Activated T-cell treated with anti-CD3 and anti-CD28 coated beads, Interleukin-2, amount 50 U/mL, for 1 hour (primary cell): ENCODE measurements at places on chromosomes 2 and 18.

- DNase-seq = no peak
These were observed 26.9 kb downstream of the GCG start for GRCh38 chr2:162125138-162125537.

- DNase-seq = no peak
These were observed 44.7 kb downstream of the ITSN2 start for GRCh38 chr2:24315669-24316068.

DNA sequence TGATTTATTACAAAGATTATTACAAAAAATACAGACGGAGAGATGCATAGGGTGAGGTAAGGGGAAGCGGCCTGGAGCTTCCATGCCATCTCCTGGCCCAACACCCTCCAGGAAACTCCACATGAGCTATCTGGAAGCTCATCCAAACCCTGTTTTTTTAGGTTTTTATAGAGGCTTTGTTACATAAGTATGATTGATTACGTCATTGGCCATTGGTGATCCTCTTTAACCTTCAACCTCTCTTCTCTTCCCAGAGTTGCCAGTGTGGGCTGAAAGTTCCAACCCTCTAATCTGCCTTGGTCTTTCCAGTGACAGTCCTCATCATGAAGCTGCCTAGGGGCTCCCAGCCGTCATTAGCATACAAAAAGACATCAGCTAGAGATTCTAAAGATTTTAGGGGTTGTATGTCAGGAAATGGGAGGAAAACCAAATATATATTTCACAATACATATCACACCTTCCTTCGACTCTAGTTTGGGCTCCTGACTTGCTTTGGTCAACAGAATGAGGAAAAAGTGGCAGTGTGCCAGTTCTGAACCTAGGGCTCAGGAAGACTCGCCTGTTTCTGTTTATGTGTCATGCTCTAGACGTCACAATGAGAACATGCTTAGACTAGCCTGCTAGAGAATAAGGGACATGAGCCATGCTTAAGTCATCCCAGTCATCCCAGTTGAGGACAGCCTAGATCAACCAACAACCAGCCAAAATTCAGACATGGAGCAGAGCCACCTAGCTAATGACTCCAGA is 54.1 kb downstream of the ETAA1 start:
- DNase-seq = no peak

- DNase-seq = no peak
These were observed 12.8 kb upstream of the CCDC85A start for GRCh38 chr2:56170988-56171387.

GRCh38 chr18:51044928-51045585 is 15.0 kb downstream of the SMAD4 start:
- DNase-seq = no peak

DNA sequence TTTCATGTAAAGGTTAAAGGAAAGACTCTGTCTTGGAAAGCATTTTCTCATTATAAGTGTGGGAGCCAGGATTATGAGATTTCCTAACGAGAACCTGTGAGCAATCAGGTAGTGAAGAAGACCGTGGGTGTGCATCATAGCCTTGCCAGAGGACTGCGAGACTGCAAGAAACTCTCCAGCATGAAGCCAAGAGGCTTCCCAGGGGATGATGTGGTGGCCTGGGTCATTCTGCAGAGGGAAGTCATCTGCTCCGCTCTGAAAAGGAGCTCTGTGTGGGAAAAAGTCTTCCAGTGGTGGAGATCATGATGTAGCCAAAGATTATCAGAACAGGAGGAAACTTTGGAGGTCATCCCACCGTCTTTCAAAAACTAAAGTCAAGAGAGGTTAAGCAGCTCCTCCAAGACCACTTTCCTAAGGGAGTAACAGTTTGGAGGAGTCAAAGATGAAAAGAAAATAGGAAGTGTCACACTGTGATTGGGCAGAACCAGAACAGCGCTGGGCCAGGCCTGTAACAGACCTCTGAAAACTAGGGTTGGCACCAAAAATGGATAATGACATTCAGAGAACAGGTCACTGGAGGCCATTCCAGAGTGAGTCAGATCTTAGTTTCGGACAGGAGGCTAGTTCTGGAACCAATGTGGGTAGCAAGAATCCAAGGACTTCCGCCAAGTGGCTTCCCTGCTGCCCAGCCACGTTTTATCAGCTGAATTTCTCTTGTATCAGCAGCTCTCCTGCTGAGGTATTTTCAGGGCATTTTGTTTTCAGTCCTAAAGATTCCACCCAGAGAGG is 113.0 kb downstream of the LRATD1 start:
- DNase-seq = no peak

GRCh38 chr2:127670055-127670956 is 5.0 kb downstream of the LIMS2 start:
- no peak for DNase-seq

GRCh38 chr2:230938098-230938497 is 13.1 kb upstream of the GPR55 start:
- no peak for DNase-seq

DNA sequence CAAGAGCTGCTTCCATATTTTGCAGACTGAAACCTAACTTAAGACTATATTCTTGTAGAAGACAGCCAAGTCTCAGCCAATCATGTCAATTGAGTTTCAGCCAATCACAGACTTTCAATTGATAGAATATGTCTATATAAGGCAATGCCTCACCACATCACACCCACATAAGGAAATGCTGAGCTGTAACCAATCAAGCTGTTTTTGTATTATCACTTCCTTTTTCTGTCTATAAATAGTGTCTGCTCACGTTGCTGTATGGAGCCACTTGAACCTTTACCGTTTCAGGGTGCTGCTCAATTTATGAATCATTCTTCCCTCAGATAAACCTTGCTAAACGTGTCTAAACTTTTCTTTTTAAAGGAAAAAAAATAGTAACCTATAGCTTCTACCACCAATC is 1554.4 kb upstream of the LRRTM1 start:
- DNase-seq = no peak

- DNase-seq = no peak
These were observed 228.9 kb downstream of the TMEM163 start for GRCh38 chr2:134489732-134490384.

GRCh38 chr2:239539776-239540100 is 138.9 kb upstream of the HDAC4 start:
- no peak for DNase-seq

GRCh38 chr2:80293039-80293438 is 11.5 kb downstream of the LRRTM1 start:
- DNase-seq = no peak

- DNase-seq = peak; percentile 70
These were observed 775 bp downstream of the RNF125 start for GRCh38 chr18:32019251-32019948.

- DNase-seq = no peak
These were observed 63.2 kb upstream of the TCF4 start for GRCh38 chr18:55651236-55651635.

GRCh38 chr2:193583638-193584400 is 1389.1 kb upstream of the TMEFF2 start:
- DNase-seq = no peak

- no peak for DNase-seq
These were observed 201.0 kb upstream of the HS6ST1 start for GRCh38 chr2:128519517-128520215.

DNA sequence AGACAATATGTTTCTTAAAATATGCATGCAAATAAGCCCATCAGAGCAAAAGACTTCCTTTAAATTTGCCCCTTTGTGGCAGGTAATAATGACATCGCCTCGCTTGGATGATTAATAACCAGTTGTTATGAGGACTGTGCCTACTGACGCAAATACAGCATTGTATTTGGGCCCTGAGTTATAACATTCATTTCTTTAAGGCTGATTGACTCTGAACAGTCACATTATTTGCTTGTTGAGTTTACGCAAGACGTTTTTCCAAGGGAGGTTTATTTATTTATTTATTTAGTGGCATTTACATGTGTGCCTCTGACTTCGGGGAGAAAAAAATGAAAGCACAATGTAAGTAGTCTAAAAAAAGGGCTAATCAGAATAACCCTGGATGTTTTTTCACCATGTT is 88.3 kb downstream of the SLC8A1 start:
- no peak for DNase-seq

DNA sequence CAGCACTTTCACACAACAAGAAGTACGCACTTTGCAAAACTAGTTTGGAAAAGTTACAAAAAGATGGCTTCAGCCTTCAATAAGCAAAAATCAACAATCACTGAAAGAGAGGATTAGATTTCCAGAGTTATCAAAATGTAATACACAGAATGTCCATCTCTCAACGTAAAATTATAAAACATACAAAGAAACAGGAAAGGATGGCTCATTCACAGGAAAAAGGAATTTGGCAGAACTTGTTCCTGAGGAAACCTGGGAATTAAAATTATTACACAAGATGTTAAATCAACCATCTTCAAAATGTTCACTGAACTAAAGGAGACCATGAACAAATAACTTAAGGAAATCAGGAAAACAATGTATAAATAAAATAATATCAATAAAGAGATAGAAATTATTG is 8.0 kb downstream of the C2orf92 start:
- no peak for DNase-seq

DNA sequence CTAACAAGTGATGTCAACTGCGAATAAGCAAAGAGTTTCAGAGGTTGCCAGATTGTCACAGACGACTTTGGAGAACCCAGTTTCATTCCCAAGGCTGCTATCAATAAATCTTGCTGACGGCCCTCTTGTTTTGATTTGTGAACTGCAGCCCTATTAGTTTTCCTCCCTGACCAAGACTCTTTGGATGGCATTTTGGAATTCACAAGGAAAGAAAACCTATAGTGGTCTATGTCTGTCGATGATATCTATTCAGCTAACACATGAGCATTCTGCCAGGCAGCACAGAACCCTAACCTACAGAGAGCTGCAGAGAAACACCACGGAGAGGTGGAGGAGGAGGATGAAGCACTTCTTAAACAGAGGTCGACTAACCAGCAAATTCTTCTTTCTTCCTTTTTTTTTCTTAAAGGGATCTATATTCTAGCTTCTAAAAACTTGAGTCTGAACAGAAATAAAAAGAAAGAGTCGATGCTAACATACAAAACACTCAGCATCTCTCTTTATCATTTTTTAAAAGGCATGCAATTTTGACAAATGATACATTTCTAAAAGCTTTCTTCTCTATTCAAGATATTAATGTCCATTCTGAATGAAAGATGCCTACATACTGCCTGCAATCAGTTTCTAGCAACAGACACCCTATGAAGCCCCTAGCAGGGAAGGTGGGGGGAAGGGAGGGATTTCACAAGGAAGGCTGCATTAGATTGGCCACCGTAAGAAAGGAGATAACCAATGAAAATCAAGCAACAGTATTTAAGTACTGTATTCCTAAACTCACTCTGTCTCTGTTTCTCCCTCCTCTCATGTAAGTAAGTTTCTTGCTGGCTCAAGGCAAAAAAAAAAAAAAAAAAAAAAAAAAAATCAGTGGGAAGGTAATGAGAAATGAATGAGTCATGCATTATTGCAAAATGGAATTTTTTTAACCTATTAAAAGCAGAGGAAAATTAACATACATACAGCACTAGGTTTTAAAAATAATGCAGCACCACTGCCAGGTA is 83.0 kb upstream of the CHRNA1 start:
- DNase-seq = no peak

- DNase-seq = no peak
These were observed 57.9 kb downstream of the ABCA12 start for GRCh38 chr2:215080545-215080944.

- no peak for DNase-seq
These were observed 9.1 kb downstream of the MAT2A start for GRCh38 chr2:85547859-85548607.

GRCh38 chr2:19569300-19569791 is 210.9 kb upstream of the OSR1 start:
- no peak for DNase-seq

DNA sequence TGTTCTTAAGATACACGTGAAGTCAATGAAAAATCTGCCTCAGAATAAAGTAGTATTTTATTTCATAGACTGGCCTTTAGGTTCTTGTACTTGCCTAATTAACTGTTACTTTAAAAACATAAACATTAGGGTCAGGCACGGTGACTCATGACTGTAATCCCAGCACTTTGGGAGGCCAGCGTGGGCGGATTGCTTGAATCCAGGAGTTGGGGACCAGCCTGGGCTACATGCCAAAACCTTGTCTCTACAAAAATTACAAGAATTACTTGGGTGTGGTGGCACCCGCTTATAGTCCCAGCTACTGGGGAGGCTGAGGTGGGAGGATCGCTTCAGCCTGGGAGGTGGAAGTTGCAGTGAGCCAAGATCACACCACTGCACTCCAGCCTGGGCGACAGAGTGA is 16.0 kb upstream of the SNORC start:
- DNase-seq = no peak

DNA sequence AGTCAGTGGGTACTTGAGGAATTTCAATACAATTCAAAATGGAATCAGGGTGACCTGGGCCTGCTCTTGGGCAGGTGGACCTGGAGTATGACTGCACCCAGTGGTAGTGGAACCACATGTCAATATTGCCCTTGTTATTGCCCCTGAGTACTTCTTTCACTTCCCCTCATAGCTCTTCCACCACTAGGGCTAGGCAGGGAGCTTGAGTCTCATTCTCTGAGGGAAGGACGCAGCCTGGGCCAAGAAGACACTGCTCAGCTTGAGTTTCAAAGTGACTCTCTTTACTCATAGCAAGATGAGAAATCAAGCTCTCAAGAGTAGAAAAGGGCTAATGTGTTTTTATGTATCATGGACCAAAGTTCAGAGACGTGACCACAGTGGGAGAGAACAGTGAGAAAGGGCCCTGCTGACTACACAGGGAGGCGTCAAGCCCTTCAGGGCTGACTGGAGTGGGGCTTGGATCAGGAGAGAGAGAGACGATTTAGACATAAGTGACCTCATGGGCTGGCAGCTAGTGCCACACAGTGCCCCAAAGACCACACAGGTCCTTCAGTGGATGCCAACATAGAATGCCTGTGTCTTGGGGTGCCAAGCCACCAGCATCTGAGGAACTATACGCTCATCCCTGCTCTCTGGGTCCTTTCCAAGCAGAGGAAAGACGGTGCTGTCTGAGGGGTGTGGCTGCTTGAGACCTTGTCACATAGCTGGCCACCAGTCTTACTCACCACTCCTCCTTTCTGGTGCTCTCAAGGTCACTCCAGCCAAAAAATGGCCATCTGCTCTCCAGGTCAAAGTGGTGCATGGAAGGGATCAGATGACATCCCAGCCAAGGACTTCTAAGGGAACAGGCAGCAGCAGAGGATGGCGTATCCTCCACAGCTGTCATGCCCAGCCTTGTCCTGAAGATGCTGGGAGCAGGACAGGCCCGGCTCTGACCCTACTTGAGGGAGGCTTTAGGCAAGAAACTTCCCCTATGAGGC is 13.0 kb downstream of the PTMA start:
- DNase-seq = no peak

- no peak for DNase-seq
These were observed 678 bp upstream of the VAPA start for GRCh38 chr18:9913151-9913525.

DNA sequence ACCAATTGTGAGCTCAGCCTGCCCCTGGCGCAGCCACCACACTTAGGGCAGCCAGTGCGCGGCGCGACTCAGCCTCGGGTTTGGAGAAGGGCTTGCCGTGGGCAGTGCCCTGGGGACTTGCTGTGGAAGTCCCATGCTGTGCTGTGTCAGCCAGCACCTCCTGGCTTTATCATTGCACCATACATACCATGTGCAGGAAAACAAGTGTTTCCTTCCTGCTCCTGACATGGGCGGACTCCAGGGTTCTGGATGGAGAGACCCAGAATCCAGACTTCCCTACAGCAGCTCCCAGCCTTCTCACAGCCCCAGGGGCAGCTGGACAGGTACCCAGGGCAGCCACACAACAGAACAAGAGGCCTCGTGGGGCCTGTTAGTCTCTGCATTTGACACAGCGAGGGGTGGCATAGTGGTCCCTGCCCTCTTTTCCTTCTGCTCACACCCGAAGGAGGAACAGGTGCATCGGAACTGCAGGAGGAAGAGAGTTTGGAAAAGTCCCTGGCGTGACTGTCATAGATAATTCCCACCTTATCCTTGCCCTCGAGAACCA is 54.2 kb downstream of the SDC1 start:
- DNase-seq = no peak
